Stimulated activated CD4-positive, alpha-beta T cell treated with anti-CD3 and anti-CD28 coated beads, Interleukin-4, amount 100 ng/mL, for 4 hours (primary cell): ENCODE measurements at places on chromosomes 12 and 14.

- DNase-seq = no peak
Observed at GRCh38 chr14:103727313-103727980, 11.8 kb downstream of the ZFYVE21 start.

- no peak for DNase-seq
Observed at GRCh38 chr14:105517096-105517495, 9.3 kb upstream of the TMEM121 start.

DNA sequence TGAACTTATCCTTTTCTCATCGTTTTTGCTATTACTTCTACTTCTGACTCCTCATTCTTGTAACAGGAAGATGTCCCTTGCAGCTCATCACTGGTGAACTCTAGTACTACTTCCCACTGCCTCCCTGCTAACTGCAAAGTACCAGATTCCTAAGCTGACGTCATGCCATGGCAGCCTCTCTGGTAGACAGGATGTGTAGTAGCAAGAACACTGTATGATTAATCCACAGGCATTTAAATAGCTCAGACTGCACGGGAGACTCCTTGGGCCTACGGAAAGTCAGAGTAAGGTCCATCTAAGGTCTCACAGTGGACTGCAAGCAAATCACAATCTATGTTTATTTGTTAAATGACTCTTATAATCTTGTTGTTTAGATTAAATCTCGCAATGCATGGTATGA is 43.5 kb downstream of the DNAI7 start:
- no peak for DNase-seq

DNA sequence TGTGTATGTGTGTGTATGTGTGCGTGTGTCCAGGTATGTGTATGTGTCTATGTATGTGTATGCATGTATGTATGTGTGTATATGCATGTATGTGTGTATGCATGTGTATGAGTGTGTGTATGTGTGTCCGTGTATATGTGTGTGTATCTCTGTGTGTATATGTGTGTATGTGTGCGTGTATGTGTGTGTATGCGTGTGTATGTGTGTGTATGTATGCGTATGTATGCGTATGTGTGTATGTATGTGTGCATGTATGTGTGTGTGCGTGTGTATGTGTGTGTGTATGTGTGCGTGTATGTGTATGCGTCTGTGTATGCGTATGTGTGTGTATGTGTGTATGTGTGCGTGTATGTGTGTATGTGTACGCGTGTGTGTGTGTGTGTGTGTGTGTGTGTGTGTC is 31.6 kb downstream of the CHST11 start:
- DNase-seq = no peak

DNA sequence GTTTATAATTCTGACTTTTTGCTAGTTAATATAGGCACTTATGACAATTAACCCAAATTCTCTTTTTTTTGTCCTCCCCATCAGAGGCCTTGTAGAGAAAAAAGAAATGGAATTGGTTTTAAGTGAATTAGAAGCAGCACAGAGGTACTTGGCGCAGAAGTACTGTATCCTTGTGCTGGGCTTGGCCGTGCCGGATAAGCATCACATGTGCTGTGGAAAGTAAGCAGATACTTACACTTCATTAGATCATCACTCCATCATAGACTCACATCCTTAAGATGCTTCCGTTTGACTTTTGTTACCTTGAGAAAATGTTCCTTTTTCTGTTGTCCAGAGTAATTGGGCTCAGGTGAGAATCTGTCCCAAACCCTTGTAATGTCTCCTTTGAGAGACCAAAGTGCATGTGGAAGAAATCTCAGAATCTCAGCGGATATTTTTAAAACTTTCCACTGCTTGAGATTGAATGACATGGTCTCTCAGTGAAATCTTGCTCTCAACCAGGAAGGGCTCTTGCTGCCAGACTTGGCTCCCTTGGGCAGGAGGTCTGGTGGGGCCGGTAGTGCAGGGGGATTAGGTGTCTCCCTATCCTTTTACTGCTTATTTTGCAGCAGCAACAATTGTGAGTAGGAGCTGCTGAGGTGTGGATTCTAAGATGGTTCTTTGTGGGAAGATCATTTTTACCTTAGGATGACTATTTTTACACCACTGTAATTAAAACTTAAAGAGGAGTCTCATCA is 24.8 kb downstream of the PPP1R36 start:
- no peak for DNase-seq

DNA sequence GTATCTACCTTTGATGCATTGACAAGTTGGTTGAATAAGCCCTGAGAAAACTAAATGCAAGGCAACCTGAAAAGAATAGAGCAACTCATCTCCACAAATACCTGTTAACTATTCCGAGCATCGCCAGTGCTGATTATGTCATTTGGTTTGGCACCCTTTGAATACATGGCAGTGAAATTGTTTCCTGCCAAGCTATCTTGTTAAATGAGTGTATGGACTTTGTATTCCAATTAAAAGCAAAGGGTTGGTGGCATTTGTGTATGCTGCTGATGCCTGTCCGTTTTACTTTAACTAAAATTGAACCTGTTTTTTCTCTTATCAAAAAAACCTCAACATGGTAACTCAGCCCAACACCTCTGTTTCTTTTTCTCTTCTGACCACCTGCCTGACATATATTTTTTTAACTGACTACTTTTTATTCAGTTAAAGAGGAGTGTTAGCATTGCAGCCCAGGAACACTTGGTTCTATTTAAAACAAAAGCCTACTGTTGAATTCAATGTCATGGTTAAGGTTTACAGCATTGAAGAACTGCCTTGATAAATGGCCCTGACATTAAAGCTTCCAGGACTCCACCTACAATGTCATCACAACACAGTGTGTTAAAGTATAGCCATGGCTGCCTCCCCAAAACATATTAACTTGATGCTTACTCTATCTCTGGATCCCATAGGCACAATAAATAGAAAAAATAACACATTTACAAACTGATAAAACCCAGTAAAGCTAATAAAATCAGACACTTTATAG is 838.3 kb upstream of the NOVA1 start:
- DNase-seq = no peak

DNA sequence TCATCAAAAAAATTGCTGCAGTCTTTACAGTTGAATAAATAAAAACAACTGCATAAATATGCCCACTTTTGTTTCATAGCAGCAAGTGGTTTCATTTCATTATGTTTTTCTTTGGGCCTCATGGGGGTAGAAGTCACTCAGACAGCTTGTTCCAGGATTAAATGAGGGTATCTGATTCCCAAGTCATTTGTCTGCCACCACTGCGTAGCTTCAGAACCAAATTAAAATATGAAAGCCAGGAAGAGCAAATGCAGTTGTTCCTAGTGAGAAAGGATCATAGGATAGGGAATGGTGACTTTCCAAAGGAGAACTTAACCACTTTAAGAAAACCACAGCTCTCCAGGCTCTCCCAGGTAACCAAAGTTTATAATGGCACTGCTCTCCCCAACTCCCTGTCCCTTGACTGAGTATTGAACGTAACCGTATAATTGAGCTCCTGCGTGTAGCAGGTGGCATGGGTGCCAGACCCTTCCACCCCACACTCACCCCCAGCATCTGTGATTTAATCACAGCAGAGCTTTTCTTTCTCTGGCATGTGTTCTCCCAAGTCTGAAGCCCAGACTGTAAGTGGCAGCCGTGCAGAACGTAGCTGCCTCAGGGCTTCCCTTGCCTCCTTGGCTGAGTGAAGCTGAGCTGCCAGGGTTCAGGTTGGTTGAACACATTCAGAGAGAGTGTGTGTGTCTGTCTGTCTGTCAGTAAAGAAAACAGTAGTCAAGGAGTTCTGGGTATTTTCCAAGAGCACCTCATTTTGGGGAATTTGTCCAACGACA is 11.3 kb upstream of the KCNH3 start:
- no peak for DNase-seq

- DNase-seq = no peak
Observed at GRCh38 chr12:113812411-113813228, 153.5 kb downstream of the RBM19 start.

DNA sequence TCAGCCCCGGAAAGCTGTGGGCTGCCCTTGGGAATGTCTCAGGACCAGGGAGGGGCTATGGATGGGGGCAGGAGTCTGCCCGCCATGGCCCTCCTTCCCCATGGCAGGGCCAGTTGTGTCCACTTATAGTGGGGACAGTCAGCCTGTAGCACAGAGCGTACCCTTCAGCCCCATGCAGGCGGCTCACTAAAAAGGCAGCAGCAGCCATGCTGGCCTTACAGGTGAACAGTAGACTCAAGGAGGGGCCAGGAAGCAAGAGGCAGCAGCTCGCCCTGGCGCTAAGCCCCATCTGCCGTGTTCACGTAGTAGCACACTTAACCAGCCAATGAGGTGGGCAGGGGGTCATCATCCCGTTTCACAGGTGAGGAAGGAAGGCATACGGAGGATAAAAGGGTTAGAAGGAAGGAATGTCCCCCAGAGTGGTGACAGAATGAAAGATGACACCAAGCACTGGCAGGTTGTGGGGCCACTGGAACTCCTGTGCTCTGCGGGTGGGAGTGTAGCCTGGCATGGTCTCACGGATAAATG is 52.7 kb downstream of the FAM222A start:
- DNase-seq = no peak

GRCh38 chr12:54437697-54438096 is 18.6 kb upstream of the ITGA5 start:
- DNase-seq = no peak

DNA sequence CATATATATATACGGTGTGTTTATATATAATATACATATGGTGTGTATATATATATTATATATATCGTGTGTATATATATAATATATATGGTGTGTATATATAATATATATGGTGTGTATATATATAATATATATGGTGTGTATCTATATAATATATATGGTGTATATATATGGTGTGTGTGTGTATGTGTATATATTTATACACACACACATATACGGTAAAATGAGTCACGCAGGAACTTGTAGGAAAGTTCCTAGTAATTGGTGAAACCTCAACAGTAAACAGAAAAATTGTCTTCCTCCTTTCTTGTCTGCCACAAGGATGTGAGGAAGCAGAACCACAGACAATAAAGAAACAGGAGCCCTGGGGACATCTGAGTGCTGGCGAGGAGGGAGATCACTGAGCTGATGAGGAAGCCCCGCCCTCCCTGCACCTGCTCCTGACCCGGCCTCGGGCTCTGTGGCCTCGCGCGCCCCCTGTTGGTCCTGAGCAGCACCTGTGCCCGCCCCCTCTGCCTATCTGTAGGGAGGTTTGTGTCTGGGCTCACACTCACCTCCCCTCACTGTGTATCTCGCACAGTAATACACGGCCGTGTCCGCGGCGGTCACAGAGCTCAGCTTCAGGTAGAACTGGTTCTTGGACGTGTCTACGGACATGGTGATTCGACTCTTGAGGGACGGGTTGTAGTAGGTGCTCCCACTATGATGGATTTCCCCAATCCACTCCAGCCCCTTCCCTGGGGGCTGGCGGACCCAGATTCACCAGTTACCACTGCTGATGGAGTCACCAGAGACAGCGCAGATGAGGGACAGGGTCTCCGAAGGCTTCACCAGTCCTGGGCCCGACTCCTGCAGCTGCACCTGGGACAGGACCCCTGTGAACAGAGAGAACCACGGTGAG is 1079.4 kb downstream of the TMEM121 start:
- peak; percentile 82 for DNase-seq

- no peak for DNase-seq
Observed at GRCh38 chr14:89667983-89668382, 250.9 kb upstream of the FOXN3 start.

GRCh38 chr14:69335371-69335771 is 62.7 kb downstream of the ERH start:
- no peak for DNase-seq

DNA sequence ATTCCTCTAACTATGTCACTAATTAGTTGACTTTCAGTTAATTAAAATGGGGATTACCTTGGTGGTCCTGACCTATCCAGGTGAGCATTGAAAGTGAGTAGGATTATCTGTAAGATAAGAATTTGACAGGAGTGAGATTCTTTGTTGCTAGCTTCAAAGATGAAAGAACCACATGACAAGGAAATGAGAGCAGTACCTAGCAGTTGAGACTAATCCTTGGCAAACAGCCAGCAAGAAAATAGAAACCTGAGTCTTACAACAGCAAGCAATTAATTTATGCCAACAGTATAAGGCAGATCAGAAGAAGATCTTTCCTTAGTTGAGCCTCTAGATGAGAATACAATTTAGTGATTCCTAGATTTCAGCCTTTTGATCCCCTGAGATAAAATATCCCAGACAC is 1058.4 kb downstream of the LRFN5 start:
- no peak for DNase-seq

GRCh38 chr14:54901380-54902142 is 1.1 kb downstream of the GCH1 start:
- no peak for DNase-seq

DNA sequence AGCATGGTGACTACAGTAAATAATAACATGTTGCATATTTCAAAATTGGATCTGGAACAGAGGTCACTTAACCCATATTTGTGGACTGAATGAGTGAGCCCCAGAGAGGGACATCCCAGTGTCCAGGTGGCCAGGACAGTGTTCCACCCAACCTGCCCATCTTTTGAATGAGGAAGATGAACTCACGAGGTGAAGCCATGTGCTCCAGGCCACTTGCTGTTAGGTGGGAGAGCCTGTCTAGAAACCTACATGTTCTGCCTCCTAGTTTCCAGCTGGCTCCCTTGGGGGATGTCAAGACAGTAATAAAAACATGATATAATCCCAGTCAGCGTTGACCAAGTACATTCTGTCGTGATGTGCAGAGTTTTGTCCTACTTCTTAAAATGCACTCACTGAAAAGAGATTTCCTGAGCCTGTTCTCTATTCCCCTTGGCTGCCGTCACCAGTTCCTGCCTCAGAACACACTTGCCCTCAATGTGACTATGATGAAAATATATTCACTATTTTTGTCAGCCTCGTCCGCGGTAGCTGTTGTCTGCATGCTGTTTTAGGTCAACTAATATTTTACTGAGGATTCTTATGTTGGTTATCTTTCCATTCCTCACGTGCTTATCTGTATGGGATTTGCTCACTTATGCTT is 25.7 kb downstream of the TSPAN9 start:
- no peak for DNase-seq

DNA sequence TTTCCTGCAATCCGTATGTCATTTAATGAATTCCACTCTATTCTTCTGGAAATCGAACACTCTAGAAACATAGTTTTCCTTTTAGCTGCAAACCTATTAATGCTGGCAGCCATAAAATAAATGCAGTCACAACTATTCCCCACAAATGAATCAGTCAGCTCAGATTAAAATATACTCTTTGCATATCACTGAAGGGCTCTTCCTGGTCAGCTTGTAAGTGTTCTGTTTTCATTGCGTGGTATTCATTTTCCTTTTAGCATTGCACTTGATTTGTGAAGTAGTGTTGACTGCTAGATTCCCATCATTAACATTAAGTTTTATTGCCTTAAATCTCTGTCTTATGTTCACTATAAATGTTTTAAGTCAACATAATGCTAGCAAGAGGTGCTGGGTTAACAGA is 685.9 kb downstream of the DIO2 start:
- no peak for DNase-seq

DNA sequence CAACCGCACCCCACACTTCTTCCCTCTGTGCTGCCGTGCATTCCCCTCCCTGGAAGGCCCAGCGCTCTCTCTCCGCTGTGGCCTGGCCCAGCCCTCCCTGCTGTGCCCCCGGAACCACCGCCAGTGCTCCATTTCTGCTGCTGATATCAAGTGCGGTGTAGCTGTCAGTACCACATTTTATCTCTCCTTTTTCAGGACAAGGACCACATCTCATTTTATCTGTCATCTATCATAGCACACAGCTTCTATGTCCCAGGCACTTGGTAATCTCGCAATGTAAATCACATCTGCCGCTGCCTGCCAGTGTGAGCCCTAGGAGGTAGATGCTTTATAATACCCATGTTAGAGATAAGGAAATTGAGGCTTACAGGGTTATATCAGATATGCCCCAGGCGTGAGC is 18.3 kb downstream of the IL31 start:
- no peak for DNase-seq
